ENCODE measurements at places on chromosomes 7 and 10. TPM values are rescaled to one million over a fixed set of nuclear protein-coding genes. Genes with fewer than 3 reads are reported as not detected.

DNA sequence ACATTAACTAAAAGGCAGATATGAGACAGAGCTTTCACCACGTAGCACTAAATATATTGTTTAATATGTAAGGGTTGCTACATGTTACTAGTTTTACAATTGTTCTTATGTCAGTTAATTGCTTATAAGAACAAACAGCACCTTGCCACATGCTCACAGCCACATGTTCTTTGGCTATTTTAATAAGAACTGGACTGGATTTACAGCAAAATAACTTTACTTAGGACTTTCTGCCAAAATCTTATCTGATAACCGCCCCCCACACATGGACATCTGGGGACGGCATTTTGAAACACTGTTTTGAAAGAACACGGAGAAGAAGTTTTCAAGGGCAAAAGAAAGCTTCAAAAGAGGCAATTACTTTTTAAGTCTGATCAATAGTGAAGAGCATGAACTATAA, 45.3 kb downstream of the JAZF1 start:
- ATAC-seq = no peak

The NRG3 gene
- total RNA-seq = not detected

The WEE2 gene
- total RNA-seq = not detected

The LDB3 gene
- total RNA-seq = 0.56 TPM

- ATAC-seq = no peak
Measured at GRCh38 chr7:130352194-130353074, 7.8 kb downstream of the CPA5 start.

GRCh38 chr10:89888321-89889070, 187.1 kb downstream of the KIF20B start:
- no peak for ATAC-seq

The BLNK gene
- total RNA-seq = 51.3 TPM

GRCh38 chr7:139683137-139683921, 94.5 kb downstream of the HIPK2 start:
- no peak for ATAC-seq

Data from esophagus mucosa (tissue), 1 donor.